ACHN (cell line): ENCODE measurements at places on chromosomes 16 and 17.

DNA sequence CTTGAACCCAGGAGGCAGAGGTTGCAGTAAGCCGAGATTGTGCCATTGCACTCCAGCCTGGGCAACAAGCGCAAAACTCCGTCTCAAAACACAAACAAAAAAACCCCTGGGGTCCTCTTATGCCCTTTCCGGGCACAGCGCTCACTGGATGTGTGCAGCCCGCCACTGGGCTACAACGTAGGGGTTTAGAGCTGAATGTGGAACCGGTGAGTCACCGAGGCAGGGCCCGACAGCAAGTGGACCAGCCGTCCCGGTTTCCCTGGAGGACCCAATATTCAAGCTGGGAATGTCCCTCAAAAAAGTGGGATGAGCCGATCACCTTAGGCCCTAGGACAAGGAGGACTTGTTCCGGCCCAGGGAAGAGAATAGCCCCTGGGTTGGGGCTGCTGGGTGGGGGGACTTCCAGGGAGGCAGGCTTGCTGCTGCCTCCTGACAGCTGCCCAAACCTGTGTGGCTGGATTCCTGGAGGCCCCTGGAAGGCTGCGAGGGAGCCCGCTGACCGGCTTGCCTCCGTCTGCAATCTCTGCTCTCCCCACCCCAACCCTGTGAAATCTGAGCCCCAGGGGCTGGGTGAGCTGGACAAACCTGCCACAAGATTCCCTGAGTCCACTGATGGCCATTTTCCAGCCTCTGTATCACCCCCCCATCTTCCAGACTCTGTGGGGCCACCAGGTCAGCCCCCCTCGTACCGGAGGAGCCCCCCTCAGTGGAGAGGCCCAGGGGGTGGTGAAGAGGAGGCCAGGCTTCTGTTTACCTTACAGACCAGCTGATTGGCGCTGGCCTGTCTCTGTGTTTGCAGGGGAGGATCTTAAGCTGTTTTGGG is 2.9 kb upstream of the CLDN9 start:
- DNase-seq = no peak

DNA sequence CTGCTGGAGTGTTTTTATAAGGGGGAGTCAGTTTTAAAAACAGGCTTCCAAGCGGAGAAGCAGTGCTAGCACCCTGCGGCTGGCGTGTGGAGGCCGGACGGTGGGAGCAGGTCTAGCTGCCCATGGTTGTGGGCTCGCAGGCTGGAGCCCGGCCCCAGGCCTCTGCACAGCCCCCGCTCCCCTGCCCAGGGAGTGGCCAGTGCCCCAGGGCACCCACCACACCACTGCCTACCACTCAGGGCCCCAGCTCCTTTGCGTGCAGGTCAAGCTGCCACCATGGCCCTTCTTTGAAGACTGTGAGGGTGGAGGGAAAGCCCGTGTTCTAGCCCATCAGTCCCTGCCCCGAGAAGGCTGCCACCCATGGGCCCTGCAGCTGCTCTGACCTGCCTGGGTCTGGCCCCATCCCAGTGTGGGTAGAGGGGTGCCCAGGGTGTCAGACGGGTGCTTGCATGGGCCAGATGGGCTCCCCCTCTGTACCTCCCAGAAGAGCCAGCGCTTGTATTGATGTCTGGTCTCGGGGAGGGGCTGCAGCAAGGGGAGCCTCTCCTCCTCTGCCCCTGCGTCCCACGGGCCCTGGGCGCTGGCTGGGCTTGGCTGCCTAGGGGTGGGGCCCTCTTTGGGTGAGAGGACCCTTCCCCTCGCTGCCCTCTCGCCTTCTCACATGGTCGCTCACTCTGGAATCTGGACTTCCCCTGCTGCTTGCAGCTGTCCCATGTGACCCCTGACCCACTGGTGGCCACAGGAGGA is 1.5 kb upstream of the NUDT16L1 start:
- no peak for DNase-seq

GRCh38 chr17:74846621-74847020 is 13.1 kb downstream of the GRIN2C start:
- no peak for DNase-seq

- peak; percentile 53 for DNase-seq
Observed at GRCh38 chr17:50816771-50817751, 18.3 kb upstream of the WFIKKN2 start.

GRCh38 chr16:20385844-20386832 is 18.4 kb downstream of the PDILT start:
- DNase-seq = peak; percentile 57

- DNase-seq = no peak
Observed at GRCh38 chr17:38430316-38430715, 2.1 kb downstream of the ARHGAP23 start.

GRCh38 chr16:87555647-87556046 is 46.7 kb upstream of the JPH3 start:
- no peak for DNase-seq

GRCh38 chr17:70492368-70492767 is 323.0 kb downstream of the KCNJ2 start:
- no peak for DNase-seq

- DNase-seq = no peak
Observed at GRCh38 chr17:17911001-17911613, 61.1 kb downstream of the TOM1L2 start.

DNA sequence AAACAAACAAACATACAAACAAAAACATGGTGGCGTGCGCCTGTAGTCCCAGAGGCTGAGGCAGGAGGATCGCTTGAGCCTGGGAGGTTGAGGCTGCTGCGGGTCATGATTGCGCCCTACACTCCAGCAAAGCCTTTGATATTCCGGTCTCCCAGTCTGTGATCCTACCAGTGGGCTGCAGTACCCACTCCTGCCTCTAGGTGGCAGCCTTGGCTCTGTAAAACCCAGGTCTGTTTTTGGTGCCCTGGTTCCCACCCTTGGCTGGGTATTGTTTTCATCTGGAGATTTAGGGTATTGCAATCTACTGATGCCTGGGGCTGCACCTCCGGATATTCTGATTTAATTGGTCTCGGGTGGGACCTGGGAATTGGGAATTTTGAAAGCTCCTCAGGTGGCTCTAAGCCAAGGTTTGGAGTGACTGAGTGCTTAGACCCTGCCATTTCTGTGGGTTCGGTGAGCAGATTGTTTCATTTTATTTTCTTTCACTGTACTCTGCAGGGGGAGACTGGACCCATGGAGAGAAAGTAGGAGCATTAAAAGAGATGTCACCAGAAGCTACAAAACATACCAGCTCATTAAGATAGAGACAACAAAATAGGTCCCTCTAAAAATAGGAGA is 40.5 kb downstream of the MYH3 start:
- peak; percentile 85 for DNase-seq

DNA sequence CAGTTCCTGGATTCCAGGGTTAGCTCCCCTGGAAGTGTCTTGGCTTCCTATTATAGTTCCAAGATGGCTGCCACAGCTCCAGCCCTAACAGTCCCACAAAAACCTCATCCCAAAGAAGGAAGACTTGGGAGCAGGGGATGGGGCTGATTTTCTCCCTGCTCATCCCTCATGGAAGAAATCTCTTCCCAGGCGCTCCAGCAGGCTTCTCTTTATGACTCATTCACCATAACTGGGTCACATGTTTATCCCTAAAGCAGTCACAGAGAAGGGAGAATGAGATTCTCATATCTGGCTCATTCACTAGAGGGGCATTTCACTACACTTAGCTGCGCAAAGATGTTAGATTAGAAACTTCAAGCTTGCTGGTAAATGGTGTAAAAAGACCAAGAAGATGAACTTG is 206.5 kb upstream of the IRX3 start:
- no peak for DNase-seq

DNA sequence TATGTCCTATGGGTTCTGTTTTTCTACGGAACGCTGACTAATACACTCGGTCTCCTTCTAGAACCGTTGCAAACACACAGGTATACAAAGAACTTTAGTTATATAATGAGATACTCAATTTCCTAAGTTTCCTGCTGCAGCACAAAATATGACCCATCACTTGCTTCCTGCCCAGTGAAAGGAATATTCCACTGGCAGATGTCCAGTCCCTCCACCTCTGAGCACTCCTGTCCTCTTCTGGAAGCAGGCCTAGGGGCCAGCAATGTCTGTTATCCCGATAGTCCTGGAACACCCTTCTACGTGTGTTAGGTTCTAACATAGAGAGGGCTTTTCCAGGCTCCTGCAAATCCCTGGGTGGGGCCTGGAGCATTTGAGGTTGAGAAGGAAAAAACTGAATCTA is 32.7 kb downstream of the ADAMTS18 start:
- DNase-seq = no peak
